NCI-H1048 (cell line): ENCODE measurements at places on chromosomes 5 and 9.
A peak's percentile ranks its signal among the peaks of the same experiment; 100 is the strongest.

GRCh38 chr5:38768412-38769211 lies 77.2 kb upstream of the OSMR start:
- DNase-seq = no peak

GRCh38 chr9:113640418-113640817 lies 176.9 kb downstream of the RGS3 start:
- DNase-seq = no peak

DNA sequence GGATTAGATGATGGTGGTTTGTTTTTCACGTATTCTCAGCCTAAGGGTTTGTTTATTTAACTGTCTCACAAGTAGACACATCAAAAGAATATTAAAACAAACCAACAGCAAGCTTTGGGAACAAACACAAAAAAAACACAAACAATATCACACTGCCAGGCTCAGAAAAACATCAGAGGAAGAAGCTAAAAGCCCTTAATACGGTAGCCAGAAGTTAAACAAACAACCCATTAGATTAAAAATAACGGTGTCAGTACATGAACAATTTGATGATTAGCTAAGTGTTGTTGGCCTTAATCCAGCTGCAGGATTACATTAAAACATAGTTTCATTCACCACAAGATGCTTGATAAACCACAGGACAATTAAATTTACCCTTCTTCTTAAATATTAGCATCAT lies 15.9 kb upstream of the DMRT2 start:
- DNase-seq = no peak

GRCh38 chr9:20636888-20637440 lies 14.7 kb upstream of the MLLT3 start:
- no peak for DNase-seq

- no peak for DNase-seq
Measured at GRCh38 chr9:133113163-133113948, 7.7 kb downstream of the RALGDS start.

DNA sequence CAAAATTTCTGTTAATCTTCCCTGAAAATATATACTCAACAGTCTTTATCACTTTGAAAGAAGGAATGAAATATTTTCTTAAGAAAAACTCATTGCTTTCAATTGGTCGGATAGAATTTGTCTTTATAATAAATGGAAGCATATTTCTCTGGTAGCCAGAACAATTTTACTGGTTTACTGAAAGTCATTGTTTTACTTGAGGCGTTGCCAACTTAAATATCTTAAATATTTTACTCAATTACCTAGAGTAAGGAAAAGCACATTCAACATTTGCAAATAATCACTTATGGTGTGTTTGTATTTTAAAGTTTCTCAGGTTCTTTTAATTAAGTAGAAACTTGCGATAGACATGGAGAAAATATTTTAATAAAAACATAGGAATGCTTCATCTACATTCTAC lies 1181.7 kb downstream of the EFNA5 start:
- DNase-seq = no peak

GRCh38 chr5:77590347-77590746 lies 48.2 kb downstream of the OTP start:
- no peak for DNase-seq

DNA sequence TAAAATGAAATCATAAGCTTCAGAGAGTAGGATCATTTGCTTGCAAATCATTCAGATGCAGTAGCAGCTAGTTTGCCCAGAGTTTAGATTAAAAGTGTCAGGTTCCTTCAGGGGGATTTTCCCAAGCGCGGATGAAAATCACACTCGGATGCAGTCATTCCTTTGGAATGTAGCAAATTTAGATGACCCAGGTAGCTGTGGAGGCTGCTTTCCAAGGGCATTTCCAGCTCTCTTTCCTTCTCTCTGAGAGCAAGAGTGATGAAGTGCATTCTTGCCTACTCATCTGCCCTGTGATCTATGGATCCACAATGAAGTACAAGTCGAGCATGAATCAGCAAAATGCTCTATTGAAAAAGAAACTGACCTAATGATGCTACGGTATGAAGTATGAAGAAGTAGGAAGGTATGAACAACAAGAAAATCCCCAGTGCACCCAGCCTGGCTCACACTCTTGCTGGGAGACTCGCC lies 200.2 kb downstream of the PLK2 start:
- DNase-seq = peak; percentile 10

- no peak for DNase-seq
Measured at GRCh38 chr9:136081113-136081825, 13.8 kb downstream of the NACC2 start.

GRCh38 chr5:50401336-50401735 lies 39.8 kb downstream of the EMB start:
- no peak for DNase-seq

DNA sequence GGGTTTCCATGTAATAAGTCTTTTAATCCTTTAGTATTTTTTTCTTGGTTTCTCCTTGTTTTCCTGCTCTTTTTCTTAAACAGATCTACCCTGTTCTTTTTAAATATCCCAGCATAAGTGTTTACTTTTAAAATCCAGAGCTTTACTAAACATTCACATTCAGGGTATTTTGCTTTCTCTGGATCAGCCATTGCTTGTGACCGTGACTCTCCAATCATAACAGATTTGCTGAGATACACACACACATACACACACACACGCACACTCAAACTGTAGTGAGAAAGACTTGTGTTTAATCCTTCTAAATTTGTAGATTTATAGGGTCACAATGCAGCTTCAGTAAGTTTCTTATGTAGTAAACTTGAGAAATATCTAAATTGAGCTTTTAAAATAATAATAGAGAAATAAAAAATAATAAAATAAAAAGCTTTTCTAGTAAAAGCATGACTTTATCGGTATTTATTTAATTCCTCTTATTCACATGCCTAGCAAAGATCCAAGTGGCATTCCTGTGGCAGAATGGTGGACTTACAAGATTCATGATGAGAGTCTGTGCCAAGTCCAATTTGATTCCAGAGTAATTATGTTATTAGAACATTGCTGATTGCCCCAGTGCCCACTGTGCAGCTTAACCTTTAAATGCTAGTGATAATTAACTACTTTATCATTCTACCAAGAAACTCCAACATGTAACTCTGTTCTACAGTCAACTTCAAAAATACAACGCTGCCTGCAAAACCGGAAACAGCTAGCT lies 129.0 kb downstream of the TLE4 start:
- DNase-seq = no peak

DNA sequence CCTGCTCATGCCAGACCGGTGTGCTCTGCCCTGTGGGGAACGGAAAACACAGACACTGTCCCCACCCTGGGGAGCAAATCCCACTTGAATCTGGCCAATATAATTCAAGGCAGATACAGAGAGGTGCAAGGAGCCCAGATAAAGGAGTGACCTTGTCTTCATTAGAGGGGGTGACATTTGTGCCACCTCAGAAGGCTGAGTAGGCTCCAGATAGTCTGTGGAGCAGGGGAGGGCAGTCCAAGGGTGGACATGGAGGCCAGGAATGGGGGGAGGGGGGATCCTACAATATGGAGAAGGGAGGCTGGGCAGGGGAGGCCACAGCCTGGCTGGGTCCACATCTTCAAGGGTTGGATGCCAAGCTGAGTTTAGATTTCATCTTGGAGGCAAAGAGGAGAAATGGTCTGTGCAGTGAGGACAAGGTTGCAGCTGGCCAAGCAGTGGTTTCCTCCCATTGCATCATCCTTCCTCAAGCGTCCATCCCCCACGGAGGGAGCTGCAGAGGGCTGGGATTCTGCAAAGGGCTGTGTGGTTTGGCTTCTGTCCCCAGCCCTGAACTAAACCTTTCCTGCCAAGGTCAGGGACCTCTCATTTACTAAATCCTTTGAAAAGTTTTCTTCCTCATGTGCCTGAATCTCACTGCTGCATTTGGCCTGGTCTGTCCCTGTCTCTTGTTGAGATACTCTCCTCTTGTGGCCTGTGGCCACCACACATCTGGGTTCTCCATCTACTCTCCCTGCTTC lies 60.1 kb downstream of the GALNT12 start:
- no peak for DNase-seq

GRCh38 chr5:52996979-52997378 lies 7.8 kb downstream of the ITGA2 start:
- no peak for DNase-seq

DNA sequence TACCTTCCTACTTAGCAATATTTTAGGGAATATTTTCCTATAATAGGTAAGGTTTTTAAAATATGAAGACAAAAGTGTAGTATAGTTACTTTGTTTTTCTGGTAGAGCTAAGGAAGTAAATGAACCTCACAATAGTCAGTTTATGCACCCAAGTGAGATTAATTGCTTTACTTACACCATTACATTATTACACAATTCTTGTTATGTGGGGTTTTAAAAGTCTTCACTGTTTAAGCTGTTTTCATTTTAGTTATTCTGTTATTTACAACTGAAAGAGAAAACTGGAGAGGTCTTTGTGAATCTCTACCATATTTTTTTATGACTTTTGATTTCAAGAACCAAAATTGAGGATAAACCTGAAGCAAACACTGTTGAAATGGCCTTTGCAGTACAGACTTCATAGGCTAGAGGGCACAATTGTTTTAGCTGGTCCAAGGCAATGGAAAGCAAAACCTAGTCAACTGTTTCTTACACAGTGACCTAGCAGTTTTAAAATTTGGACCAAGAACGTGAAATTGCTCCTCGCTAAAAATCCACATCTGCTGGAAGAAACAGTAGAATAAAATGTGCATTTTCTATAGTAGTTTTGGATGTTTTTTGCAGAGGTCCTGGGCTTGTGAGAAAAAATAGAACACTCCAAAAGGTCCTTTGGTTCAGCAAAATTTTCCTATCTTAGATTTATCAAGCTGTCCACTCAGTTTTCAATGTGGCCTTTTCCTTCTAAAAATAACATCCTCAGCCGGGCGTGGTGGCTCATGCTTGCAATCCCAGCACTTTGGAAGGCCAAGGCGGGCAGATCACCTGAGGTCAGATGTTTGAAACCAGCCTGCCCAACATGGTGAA lies 66.4 kb upstream of the FER start:
- DNase-seq = no peak

DNA sequence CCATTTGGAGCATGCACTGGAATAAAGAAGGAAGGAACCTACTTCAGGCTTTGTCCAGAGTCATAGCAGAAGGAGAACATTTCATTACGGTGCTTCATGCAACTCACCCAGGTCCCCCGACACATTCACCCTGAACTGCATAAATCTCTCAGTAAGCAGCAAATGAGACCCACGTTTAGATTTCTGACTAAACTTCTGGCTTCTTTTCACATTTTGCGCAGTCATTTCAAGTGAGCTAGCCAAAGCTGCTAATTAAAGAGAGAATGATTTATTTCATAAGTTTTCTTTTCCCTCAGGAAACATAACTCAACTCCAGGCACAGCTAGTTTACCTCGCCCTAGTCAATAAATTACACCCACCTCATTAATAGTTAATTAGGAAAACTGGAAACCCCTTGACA lies 88.6 kb upstream of the GAS1 start:
- no peak for DNase-seq

DNA sequence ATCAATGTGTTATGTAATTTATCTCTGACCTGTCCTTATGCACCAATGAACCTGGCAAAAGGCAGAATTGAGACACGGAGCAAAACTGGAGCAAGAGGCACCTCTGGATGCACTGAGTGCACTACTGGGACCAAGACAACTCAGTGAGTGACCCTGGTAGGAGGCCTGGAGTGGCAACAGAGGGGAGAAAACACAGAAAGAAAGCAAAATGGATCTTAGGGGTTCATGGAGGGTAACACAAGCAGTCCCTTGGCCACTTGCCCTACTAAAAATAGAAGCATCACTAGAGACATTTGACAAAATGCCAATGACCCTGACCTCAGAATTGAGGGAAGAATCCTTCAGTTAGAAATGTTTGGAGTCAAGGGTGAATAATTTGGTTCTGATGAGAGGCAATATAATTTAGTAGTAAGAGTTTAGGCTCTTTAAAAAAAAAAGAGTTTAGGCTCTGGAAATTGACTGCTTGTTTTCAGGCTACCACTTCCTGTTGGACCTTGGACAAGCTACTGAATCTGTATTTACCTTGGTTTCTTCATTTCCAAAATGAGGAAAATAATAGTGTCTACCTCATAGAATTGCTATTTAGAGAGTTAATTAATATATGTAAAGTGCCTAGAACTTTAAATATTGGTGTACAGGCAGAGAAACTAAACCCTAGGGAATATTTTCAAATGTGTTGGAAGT lies 234.9 kb upstream of the TARS1 start:
- DNase-seq = no peak

- DNase-seq = no peak
Measured at GRCh38 chr5:3299441-3299840, 296.2 kb upstream of the IRX1 start.

DNA sequence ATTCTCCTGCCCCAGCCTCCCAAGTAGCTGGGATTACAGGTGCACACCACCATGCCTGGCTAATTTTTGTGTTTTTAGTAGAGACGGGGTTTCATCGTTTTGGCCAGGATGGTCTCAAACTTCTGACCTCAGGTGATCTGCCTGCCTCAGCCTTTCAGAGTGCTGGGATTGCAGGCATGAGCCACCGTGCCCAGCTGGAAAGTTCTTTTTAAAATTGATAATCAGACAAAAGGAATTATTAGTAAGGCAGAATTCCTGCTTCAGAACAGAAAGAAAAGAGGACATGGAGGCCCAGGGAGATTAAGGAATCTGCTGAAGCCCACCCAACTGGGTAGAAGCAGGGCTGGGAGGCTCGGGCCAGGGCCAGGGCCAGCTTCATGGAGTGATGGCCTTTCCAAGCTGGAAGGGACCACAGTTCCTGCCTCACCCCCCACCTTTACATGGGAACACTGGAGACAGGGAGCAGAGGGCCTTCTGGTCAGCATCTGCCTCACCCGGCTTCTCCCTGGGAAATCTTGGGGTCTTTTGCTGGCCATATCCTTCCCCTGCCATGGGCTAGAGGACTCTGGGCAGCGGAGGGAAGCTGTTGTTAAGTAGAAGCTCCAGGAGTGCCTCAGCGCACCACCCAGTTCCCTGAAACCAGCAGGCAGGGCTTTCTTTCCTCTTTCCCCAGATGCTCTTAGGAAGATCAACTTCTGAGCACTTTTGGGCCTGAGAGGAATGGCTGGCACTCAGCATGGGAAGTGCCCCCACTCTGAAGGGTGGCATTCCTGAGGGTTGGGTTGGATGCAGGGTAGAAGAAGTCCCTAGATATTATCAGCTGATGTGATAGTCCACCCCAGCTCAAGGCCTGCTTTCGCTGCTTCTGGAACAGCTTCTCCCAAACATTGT lies 70.1 kb downstream of the RGS3 start:
- no peak for DNase-seq

DNA sequence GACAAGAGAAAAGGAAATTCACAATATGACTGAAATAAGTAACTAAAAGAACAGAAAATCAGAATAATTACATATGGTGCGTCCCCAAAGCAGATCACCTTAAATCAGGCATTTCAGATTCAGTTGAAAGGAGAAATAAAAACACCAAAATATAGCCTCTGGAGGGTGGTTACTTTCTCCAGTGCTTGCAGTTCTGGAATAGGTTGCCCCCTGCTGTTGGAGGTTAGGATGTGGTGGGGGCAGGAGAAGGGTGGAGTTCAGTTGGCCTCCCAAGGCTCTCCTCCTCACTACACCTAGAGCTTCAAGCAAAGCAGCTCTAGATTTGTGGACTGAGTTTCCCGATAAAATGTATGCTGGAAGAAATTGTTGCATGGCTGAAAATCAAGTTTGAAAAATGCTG lies 338.2 kb upstream of the TLE4 start:
- no peak for DNase-seq
